ENCODE measurements at places on chromosomes 16 and 17.
A peak's percentile ranks its signal among the peaks of the same experiment; 100 is the strongest.

GRCh38 chr16:84543253-84543652, 38.8 kb upstream of the MEAK7 start:
- no peak for DNase-seq

GRCh38 chr16:31386157-31386984, 6.8 kb upstream of the ITGAD start:
- no peak for DNase-seq

GRCh38 chr17:30475206-30475605, 2.0 kb upstream of the GOSR1 start:
- no peak for DNase-seq

- peak; percentile 71 for DNase-seq
These were observed 102.8 kb downstream of the FOXL1 start for GRCh38 chr16:86681031-86681756.

- DNase-seq: no peak
These were observed 14.1 kb downstream of the STH start for GRCh38 chr17:46013127-46013501.
